ENCODE measurements at places on chromosomes 5 and 9.

DNA sequence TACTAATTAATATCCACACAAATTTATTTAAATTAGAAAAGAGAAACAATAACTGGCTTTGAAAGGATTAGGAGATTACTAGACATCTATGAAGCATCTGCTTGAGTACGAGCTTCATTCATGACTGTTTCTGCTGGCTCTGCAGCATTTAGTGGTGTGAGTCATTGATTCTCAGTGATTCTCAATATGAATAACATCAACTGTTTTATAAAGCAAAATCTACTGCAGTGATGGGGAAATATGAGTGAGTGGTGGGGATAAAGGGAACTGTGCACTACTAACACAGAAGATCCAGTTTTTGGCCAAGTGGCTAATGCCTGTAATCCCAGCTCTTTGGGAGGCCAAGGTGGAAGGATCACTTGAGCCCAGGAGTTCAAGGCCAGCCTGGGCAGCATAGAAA, 8.4 kb downstream of the FNBP1 start:
- DNase-seq = no peak

GRCh38 chr5:15968993-15969392, 210.6 kb downstream of the MARCHF11 start:
- no peak for DNase-seq

DNA sequence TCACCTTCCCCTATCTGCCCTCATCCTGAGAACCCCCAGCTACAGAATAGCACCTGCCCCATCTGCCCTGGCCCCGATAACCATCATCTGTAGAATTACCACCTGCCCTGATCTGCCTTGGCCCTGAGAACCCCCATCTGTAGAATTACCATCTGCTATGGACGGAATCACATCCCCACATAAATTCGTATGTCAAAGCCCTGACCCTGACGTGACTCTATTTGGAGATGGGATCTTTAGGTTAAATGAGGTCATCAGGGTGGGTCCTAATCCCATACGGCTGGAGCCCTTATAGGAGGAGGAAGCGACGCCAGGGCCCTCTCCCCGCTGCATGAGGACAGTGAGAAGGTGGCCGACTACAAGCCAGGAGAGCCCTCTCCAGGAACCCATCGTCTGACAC, 32.6 kb downstream of the SARDH start:
- DNase-seq = no peak

GRCh38 chr5:65334077-65334476, 147.6 kb downstream of the ADAMTS6 start:
- no peak for DNase-seq

DNA sequence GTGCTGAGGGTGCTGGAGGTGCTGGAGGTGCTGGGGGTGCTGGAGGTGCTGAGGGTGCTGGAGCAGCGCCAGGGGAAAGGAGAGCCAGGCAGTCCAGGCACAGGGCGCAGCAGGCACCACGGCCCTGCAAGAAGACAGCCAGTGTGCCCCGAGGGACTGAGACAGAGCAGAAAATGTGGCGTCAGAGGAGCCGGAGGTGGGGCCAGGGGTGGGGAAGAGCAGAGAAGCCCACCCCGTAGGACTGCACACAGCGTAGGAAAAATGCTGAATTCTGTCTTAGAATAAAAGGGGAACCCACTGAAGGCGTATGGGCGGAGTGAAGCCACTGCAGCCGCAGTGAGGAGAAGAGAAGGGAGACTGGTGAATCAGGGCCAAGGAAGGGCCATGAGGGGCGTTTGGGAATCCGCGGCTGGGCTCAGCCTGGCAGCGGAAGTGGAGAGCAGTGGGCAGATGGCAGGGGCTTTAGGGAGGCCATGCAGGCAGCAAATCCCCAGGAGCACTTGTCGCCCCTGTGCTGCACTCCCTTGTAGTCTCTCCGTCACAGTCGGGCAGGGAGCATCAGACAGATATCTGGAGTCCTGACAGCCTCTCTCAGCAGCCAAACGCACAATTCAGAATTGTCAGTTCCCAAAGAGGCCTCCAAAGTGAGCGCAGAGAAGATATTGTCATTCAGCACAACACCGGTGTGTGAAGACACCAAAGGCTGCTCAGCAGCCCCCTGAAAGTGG, 35.9 kb upstream of the LECT2 start:
- DNase-seq = no peak

DNA sequence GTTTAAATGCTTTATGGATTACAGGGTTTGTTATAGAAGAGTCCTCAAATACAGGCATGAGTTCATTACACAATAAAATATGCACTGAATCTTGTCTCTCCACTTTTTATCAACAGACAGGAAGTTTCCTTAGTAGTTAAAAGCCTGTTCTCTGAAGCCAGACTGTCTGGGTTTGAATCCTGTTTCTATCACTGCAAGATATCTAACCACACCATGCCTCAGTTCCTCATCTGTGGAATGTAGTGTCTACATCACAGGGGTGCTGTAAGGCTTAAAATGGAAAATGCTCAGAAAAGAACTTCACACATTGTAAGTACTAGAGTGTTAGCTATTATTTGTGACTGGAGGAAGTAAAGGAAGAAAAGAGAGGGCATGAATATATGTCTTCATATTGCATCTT, 9.3 kb downstream of the LIX1 start:
- no peak for DNase-seq

DNA sequence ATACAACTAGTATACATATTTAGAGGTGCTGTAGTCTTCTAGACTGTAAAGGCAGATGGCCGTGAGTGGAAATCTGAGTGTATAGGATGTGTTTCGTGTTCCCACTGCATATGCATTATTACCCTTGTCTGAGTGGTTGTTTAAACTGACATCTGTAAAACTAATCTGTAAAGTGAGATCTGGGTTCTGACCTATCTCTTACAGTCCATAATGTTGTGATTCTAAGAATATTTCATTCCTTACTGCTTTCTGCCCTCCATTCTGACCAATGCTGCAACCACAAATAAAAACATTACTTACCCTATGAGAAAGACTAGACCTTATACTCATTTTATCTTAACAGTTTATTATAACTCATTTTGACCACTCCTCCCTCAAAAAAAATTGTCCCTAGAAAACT, 47.6 kb upstream of the MACIR start:
- DNase-seq = no peak

- peak; percentile 55 for DNase-seq
These were observed 24.3 kb upstream of the POMT1 start for GRCh38 chr9:131478421-131478868.

GRCh38 chr5:71533615-71534014, 53.5 kb upstream of the MCCC2 start:
- DNase-seq = no peak

DNA sequence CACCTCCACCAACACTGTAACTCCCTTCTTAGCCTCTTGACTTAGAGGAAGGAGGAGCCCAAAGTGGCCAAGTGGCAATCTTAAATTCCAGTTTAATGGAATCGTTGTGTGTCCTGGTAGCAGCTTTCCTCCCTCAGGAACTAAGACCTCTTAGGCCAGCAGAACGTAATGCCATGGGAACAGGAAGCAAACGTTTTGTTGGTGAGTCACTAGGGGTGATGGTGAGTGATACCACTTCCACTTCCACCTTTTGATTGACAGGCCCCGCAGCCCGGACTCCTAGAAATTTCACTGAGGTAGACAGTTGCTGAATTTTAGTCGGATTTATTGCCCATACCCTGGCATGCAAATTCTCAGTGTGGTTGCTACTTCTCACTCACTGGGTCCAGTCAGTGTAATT, 94.2 kb upstream of the FBN2 start:
- DNase-seq = no peak

- DNase-seq = no peak
These were observed 105.9 kb upstream of the DAP start for GRCh38 chr5:10866913-10867312.

GRCh38 chr5:33737697-33738096, 154.1 kb downstream of the ADAMTS12 start:
- DNase-seq = no peak

GRCh38 chr5:56108246-56108645, 113.5 kb upstream of the IL6ST start:
- no peak for DNase-seq

DNA sequence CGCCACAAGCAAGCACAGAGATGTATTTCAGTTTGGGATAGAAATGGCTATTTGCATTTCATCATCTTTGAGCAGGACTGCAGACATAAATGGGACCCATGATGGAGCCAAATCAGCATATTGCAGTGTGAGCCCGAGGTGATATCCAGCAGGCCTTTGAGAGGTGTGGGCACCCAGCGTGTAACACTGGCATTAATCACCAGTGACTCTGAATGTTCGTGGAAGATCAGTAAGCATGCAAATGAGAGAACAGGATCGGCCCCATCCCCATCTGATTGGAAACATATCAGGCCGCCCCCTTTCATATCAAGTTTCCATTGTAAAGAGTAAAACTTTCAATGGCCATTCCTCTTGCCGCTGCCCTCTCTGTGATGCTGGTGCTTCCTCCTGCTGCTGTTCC, 84.0 kb downstream of the GTF3C4 start:
- DNase-seq = no peak

DNA sequence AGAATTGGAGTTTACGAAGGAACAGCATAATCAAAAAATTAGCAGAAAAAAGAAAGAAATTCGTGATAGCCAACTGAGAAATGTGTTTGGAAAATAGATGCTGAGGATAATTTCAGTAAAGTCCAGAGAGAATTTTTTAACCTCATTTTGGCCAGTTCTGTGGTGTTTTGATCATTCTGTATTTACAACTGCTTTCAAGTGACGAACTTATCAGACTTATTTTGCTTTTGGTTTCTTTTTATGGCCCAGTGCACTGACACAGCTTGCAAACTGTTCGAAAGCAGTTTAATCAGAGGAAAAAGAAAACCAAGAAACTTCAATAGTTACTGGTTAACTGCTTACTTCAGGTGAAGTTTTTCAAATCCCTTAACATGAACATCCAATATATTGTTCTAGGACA, 1.9 kb downstream of the SDHA start:
- no peak for DNase-seq

DNA sequence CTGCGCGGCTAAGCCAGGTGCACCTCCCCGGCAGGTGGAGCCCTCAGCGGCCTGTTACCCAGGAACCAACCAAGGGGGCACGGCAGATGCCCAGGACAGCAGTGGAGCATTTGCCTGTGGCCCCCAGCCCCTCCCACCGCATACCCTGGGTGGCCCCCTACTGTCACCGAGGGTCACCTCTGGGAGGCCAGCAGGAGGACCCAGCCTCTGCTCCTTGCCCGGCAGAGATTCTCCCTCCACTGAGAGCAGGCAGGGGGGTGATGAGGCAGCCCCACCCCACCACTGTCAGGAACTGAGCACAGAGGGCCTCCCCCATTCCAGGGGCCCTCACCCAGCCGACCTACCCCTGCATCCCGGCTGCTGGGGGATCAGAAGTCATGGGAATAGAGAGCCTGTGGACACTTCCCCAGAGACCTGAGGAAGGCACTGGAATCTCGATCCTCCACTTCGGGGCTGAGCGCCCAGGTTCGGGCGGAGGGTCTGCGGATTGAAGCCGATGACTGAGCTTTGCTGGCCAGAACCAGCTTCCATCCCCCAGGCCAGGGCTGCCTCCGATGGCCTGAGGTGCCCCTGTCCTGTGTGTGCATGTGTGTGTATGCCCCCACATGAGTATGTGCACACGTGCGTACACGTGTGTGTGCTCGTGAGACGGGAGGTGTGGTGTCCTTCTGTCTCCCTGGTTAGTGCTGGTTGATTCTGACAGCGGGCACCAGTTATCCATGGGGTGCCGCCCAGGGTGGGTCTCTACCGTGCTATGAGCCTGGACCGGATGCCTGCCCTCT, at the start of gene QRFP:
TSS of gene QRFP (minus strand) at position 580 of the 782 bp plus-strand sequence. CDS start 2,974 bp downstream, outside the sequence.
- DNase-seq = no peak

GRCh38 chr5:106530150-106530549, 1140.6 kb downstream of the EFNA5 start:
- DNase-seq = no peak

GRCh38 chr5:65737842-65738241, 15.8 kb downstream of the NLN start:
- DNase-seq = no peak

DNA sequence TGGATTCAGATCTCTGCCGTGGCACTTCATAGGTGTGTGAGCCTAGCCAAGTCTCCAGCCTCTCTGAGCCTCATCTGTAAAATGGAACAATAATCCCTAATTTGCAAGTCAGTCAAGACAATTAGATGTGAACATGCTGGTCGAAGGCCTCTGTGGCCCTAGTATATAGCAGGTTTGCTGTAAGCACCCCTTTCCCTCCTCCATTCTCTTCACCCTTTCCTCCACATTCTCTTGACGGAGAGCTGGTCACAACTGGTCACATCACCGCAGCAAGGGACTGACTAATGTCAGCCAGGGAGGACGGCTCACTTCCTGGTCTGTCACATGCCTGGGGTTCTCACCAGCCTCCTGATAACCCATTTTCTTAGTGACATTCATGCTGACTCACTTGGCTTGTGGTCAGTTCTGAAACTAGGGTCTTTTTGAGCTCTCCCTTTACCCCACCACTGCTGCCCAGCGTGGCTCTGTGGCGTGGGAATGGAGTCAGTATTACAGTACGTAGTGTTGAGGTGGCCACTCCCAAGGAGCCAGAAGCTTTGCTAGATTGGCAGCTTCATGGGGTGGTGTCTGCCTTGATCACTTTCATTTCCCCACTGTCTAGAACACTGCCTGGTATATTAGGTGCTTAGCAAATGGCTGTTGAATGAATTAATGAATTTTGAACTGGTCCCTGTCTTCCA, 47.8 kb downstream of the ERGIC1 start:
- no peak for DNase-seq

DNA sequence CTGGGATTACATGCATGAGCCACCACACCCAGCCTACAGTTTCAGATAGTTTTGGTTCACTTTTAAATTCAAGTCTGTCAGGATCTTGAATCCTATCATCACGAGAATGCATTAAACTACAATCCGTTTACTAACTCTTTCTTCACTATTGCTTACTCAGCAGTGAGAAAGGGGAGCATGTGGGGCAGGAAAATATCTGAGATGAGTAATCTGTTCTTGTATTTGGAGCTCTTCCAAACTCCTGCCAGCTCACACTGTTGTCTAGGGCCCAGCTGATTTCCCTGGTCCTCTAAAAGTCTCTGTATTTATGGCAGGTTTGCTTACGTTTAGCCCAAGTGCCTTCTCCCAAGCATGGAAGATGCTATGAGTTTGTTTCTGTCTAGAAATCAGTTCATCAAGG, 152.2 kb downstream of the FGF18 start:
- no peak for DNase-seq

DNA sequence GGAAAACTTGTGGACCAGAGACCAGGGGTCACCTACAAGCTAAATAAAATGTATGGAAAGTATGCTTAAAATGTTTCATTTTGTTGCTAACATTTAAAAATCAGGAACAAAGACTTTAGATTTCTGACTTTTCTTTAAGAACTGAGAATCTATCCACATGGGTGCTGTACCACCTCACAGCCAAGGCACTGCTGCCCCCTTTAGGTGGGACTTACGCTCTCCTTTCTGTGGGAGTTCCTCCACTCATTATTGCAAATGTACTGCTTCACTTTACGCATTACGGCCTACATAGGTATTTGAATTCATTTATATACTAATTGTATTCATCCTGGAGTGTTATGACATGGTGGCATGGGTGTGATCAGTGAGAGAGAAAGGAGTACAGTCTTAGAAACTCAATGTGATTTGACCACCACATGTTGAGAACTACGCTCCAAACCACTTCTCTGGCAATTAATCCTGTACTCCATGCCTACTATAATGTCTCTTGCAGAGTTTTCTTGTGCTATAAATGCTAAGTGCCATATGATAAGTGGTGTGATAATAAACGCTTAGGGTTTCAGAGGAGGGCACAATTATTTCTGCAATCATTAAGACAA, 24.7 kb upstream of the CETN3 start:
- DNase-seq = no peak

GRCh38 chr5:16773991-16774390, 157.2 kb upstream of the RETREG1 start:
- DNase-seq = no peak
